ENCODE measurements at places on chromosomes 1 and 21.

DNA sequence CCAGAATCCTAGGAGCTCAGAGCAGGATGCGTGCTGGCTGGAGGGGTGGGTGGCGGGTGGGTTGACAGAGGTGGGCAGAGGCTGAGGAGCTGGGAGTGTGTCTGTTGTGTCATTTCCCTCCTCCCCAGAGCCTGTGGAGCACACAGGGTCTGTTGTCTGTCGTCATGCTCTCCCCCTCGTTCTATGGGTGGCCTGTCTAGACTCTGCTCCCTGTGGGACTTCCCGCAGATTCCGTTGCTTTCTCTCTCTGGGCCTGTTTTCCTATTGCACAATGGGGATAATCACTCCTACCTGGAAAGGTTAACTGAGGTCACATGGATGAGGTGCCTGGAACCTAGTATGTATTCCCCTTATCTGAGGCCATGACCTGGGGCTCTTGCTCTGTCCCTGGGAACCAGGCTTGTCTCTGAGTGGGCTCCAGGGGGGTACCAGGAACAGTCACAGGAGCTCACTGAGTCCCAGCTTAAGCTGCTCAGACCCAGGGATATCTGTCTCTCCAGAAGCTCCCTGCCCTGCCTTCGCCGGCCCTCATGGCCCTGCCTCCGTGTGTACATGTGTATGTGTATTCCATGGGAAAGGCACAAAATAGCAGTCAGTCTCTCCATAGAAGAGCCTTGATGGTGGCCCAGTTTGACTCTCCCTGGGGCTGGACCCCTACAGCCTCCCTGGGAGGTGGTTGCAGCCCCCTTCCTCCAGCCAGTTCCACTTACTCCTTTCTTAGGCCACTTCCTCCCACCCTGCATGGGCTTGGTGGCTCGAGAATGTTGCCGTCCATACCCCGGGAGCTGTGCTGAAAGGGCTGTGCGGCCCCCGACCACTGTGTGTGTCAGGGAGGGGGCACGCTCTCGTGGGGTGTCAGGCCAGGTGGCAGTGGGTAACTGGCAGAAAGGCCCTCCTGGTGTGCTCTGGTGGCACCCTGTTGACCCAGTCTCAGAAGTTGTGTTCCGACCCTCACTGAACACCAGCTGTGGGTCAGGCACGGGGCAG, 17.9 kb downstream of the PTPRF start:
- no peak for DNase-seq

DNA sequence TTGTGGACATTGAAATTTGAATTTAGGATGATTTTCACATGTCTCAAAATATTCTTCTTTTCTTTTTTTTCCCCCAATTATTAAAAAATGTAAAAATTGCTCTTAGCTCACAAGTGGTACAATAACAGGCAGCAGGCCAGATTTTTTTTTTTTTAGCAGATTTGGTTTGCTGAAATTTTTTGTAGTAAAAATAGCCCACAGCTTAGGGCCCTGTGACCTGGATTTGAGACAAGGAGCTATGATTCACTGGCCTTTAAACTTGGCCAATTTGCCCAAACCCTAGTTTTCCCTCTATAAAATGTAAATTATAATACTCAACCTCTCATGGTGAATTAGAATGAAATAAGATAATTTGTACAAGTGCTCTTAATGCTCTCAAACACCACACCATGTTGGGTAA, 253.8 kb downstream of the DYRK1A start:
- DNase-seq = no peak

GRCh38 chr1:38030596-38031512, 15.7 kb downstream of the POU3F1 start:
- DNase-seq = no peak

GRCh38 chr1:94169126-94169525, 48.2 kb upstream of the ABCA4 start:
- DNase-seq = no peak

- no peak for DNase-seq
Measured at GRCh38 chr1:201599548-201599947, 60.6 kb downstream of the NAV1 start.

GRCh38 chr21:36747815-36748383, 49.0 kb downstream of the SIM2 start:
- DNase-seq = no peak

DNA sequence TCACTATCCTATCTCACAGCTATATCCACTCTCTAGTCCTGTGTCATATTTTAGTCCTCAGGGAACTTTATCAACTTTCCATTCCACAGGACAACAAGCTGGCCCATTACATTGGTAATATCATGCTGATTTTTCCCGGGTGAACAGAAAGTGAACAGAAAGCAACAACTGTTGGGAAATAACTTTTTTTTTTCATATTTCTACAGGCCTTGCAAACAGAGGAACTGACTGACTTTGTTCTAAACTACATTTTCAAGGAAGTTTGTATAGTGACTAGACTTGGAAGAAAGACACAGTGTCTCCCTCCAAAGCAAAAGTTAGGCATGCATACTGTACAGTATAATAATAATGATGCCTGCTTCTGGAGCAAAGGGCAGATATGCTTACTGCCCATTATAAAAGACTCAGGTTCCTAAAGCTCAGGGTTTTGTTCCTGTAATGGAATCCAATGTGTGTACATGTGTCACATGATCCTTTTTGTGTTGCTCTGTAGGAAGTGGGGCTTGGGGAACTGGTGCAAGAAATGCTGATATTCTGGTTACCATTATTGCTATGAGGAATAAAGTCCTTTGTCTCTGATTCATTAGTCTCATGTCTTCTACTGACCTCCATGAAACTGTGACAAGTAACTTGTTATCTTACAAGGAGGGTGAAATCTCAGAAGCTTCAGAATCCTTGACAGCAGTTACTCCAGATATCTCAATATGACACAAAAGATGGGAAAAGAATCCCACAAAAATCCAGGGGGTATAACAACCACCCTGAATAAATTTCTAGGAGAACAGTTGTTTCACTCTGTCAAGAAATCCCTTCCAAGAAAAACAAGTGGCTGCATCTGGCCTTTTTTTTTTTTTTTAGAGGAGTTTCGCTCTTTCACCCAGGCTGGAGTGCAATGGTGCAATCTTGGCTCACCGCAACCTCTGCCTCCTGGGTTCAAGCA, 17.7 kb upstream of the NTPCR start:
- no peak for DNase-seq

All from NCI-H1436 treated with DMSO at 0.1 percent for 48 hours (cell line).